ENCODE measurements at places on chromosomes 11 and 22.

GRCh38 chr11:92267968-92268367, 43.4 kb downstream of the FAT3 start:
- no peak for DNase-seq

DNA sequence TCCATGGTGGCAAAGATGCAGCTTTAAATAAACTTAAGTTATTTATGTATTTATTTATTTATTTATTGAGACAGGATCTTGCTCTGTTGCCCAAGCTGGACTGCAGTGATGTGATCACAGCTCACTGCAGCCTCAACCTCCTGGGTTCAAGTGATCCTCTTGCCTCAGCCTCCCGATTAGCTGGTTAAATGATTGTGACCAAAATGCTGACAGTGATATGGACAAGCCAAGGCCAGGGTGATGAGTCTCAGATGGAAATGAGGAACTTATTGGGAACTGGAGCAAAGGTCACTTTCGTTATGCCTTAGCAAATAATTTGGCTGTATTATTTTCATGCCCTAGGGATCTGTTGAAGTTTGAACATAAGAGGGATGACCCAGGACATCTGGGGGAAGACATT, 9.3 kb upstream of the LRP5 start:
- no peak for DNase-seq

- DNase-seq = no peak
Measured at GRCh38 chr22:22746963-22747933, 102.8 kb downstream of the GGTLC2 start.

- no peak for DNase-seq
Measured at GRCh38 chr11:61698173-61698948, 18.2 kb downstream of the DAGLA start.

DNA sequence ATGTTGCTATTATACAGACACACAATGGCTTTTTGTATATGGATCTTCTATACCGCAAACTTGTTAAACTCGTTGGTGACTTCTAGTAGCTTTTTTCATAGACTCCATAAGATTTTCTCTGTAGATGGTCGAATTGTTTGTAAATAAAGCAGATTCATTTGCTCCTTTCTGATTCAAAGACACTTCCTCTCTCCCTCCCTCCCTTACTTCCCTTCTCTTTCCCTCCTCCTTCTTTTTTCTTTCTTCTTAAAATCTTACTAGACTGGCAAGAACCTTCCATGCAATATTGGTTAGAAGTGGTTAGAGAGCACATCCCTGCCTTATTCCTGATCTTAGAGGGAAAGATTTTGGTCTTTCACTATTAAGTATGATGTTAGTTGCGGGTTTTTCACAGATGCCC, 36.4 kb downstream of the MYEOV start:
- no peak for DNase-seq

GRCh38 chr22:29103121-29103520, 30.3 kb downstream of the KREMEN1 start:
- no peak for DNase-seq

GRCh38 chr11:34652191-34652973, 31.5 kb downstream of the EHF start:
- no peak for DNase-seq

GRCh38 chr11:43818220-43818619, 62.4 kb upstream of the ALKBH3 start:
- no peak for DNase-seq

DNA sequence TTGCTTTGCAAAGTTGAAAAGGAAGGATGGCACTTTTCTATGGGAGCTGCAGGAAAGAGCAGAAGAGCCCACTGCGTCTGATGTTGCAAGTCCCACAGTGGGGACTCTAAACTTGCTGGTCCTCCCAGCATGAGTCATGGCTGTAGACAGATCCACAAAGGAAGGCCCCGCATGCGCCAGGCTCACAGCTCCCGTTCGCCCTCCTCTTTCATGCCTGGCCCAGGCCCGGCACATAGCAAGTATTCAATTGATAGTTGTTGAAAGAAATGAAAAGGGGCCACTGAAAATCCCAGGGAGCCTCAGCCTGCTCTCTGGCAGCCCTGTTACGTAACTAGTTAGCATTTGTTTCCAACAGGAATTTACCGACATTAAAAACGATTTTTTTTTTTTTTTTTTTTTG, 18.9 kb downstream of the AP1B1 start:
- DNase-seq = peak; percentile 74

- DNase-seq = no peak
Measured at GRCh38 chr11:65960824-65961266, 689 bp upstream of the SART1 start.

DNA sequence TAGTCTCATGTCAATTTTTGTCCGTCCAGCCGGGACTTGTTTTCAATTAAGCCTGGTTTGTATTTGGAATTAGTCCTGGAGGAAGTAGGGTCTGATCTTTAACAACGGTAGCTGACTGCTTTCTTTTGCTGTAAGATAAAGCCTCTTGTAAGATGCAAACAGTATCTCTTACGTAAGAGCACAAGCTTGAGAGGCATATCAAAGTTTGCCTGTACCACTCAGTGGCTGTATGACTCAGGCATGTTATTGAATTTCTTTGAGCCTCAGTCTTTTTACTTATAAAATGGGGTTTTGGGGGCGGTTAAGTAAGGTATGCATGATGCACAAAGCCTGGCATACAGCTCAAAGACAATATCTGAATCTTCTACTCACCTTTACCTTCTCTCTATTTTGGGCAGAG, 198.4 kb upstream of the NARS2 start:
- no peak for DNase-seq

- DNase-seq = no peak
Measured at GRCh38 chr22:46942799-46943785, 180.6 kb downstream of the TBC1D22A start.

GRCh38 chr11:23078289-23078971, 218.2 kb upstream of the CCDC179 start:
- peak; percentile 23 for DNase-seq

DNA sequence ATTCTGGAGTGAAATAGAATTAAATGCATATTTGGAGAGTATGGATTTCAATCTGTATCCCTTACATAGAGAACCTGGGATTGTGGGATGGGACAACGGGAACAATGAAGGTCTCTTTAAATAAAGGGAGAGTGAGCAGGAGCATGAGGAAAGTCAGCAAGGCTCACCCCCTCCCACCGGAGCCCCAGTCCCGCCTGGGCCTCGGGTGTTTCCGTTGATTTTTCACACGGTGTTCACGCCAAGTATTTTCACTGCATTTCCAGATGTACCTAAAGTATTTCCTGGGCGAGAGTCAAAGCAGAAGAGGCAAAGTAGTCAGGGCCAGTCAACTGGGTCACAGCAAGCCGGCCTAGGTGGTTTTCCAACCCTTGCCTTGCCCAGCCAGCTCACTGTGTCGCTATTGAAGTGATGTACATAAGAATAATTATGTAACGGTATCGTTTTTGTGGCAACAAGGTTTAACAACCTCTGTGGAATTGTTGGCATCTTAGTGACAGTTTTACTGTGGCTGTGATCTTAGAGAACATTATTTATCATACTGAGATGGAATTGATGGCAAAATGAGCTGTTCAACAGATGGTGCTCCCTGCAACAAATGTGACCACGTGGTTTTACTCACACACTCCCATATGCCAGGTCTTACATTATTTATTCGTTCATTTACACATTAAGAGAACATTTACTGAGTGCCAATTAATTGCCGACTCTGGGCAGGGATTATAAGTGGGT, 177.3 kb downstream of the ADAMTS15 start:
- DNase-seq = no peak

DNA sequence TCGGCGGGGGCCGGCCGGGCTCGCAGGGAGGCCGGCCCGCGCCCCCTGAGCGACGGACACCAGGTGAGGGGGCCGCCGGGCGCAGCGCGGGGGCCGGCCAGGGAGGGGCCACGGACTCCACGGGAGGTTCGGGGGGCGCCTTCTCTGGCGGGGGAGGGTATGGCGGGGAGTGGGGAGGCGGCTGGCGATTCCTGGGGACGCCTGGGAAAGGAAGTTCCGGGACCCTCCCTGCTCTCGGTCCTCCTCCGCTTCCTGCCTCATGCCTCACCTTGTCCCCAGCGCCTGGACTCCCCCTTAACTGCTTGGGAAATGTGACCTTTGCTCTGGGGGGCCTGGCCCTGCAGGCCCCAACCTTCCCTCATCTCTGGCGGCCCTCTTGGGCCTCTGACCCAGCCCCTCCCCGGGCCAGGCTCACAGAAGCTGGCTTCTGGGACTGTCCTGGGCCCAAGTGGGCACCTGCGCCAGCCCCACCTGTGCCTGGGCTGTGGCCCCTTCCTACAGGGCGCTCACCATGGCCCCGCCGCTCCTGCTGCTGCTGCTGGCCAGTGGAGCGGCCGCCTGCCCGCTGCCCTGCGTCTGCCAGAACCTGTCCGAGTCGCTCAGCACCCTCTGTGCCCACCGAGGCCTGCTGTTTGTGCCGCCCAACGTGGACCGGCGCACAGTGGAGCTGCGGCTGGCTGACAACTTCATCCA, 516 bp downstream of the LRFN4 start:
- no peak for DNase-seq

DNA sequence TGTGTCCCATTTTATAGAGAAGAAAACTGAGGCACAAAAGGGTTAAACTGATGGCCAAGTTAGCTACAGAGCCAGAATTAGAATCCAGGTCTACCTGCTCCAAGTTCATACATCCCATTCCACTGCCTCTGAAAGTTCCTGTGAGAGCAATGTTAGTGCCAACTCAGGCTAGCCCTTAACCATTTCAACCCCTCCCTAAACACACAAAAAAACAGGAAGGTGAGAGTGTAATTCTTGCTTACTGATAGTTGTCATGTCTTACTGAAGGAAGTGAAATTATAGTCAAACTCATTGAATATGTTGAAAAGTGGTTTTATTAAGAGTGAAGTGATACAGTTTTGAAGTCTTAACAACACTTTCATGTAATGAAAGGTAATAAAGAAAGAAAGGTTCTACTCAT, 2.9 kb upstream of the E2F8 start:
- no peak for DNase-seq

DNA sequence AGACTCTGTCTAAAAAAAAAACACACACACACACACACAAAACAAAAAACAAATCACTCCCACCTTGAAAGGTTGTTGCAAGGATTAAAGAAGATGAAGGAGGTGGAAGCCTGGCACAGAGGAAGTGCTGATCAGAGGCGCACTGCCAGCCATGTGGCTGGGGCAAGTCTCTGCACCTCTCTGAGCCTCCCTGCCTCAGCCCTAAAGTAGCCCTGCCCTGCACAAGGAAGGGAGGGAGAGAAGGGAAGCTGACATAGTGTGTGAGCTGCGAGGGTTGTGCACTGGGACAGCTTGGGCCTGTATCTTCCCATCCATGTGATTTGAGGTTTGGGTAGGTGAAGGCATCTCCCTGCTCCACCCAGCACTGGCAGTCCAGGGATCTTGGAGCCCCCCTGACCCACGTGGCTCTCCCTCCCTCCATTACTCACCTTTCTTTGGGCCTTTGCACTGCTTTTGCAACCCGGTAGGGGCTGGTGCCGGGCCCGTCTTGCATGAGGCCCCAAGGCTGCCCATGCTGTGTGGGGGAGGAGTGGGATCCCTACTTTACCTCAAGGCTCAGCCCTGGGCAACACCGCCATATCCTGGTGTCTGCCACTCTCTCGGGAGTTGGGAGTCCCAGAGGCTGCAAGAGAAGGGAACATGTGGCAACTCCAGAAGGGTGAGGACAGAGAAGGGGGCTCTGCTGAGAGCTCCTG, 30.5 kb downstream of the IFT27 start:
- no peak for DNase-seq

DNA sequence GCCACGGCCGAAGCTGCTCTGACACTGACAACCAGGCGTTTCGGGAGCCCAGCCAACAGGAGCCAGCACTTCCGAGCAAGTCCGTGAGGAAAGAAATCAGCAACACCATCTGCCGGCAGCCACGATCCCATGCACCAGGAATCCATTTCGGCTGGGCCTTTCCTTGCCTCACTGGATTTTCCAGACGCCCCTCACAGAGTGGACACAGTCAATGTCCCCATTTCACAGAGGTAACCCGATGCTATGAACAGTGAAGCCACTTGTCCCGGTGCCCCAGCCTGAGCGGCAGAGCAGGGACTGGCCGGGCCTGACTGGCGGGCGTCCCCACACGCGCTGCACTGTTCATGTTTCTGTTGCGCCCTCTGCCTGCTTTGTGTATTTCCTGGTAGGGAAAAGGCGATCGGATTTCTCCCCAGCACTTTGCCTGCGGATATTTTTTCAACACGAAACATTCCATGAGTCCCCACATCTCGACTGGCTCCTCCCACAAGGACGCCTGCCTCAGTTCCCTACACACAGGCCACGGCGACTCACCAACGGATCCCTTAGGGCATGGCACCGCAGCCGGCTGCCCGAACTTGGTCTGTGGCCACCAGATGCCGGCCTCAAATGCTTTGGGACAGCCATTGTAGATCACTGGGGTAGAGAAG, 55.3 kb downstream of the TRMU start:
- peak; percentile 52 for DNase-seq

- DNase-seq = no peak
Measured at GRCh38 chr11:106047631-106048030, 25.6 kb upstream of the MSANTD4 start.

DNA sequence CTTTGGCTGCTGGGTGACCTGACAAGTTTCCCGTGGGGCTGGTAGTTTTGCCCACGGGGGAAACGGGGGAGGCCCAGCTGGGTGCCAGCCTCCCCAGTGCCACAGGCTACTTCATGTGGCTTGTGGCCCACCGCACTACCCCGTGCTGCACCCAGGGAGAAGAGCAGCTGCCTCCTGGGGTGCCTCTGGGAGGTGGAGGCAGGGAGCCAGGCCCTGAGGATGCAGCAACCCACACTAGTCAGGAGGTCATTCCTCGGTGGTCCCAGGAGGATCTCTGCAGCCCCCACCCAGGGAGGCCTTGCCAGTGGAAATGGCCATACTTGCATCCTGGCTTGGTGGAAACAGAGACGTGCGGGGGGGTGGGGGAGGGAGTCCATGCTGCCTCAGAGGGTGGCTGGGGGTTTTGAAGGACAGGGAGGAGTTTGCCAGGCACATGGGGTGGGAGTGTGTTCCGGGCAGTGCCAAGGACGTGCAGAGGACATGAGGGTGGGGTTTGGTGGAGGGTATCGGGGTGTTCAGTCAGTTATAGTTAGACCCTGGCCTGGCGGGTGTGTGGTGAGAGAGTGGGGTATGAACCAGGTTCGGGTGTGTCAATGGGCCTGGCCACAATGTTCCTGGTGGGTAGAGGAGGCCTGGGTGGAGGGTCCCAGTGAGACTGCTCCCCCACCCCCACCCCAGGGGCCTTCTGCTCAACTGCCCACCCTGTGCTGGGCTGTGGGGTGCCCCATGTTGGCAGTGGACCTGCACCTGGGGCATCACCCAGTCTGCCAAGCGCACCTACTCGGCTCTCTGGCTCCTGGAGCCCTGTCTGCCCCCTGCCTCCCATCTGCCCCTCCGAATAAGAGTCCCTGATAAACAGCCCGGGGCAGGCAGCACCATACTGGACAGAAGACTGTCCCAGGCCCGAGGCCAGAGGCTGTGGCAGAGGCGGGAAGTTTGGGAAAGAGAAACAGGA, 3.8 kb downstream of the PIM3 start:
- no peak for DNase-seq

- peak; percentile 41 for DNase-seq
Measured at GRCh38 chr22:26461188-26461810, 22.3 kb downstream of the HPS4 start.

GRCh38 chr22:40329466-40329865, 16.8 kb upstream of the ADSL start:
- DNase-seq = no peak

Data from fibroblast of pulmonary artery (primary cell).